ENCODE measurements at places on chromosomes 13 and 19.

GRCh38 chr13:110546926-110547325 is 14.6 kb downstream of the RAB20 start:
- DNase-seq, result no peak

GRCh38 chr13:49315756-49316482 is 68.2 kb downstream of the CDADC1 start:
- no peak for DNase-seq

DNA sequence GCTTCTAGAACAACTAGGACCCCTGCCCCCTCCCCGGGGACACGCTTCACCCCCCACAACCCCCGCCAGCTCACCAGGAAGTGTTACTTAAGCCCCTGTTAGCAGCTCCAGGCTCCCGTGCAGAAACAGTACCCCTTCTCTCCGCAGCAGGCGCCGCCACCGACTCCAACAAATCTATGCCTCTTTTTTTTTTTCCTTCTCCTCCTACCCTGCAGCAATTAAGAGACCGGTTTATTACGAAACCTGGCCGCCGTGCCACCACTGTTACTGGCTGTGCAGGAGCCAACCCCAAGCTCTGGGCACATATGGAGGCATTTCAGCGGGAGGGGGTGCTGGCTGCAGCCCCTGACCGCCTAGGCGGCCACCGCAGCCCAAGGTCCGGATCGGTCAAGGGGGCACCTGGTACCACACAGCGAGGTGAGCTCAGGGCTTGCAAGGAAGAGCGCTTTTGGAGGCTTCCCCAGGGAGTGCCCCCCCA is 2.4 kb downstream of the GADD45B start:
- DNase-seq, result peak; percentile 69

DNA sequence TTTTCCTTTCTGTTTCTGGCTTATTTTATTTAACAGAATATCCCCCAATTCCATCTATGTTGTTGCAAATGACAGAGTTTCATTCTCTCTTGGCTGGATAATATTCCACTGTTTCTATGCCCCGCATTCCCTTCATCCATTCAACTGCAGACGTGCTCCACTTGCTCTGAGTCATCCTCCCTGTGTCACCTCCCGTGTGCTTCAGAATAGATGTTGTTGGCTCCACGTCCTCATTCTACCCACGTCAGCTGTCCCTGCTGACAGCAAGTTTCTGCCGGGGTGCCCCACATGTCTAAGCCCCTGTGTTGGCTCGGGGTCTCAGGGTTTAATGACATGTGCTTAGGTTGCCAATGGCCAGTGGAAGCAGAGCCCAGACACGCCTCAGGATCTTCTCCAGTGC is 1041.0 kb downstream of the UQCRFS1 start:
- DNase-seq, result no peak

DNA sequence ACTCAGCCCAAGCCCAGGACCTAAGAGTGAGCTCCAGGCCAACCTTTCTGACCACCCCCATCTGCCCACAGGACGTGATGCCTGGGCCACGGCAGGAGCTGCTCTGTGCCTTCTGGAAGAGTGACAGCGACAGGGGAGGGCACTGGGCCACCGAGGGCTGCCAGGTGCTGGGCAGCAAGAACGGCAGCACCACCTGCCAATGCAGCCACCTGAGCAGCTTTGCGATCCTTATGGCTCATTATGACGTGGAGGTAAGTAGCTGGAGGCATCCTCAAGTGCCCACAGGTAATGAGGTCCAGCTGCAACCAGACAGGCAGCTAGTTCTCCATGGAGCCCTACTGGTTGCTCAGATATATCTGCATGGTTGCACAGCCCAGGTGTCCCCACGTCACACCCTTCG is 14.8 kb downstream of the DDX39A start:
- DNase-seq, result no peak

DNA sequence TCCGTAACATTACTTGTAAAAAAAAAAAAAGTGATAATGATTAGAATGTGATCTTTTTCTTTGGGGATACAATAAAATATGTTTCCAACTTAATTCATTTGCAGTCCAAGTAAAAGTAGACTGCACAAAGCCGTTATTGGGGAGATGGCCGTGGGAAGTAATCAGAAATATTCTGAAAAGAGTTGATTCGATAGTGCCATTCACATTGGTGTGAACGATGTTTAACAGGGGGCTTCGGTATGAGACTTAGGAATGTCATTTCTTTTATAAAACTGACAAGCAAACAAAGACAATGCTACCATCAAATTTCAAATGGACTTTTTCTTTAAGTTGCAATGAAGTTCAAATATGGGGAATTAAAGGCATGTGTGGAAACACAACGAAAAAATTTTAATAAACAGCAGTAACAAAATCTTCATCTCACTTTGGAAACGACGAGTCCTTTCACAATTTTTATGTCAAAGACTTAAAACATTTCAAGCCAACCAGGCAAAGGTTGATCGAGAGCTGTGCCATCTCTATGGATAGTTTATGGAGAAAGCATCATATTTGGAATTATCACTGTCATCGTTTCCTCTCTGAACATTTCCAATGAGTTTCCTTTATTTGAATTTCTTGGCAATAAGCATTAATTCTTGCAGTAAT is 1.7 kb upstream of the ZIC5 start:
- DNase-seq, result no peak

- DNase-seq, result no peak
These were observed 45.9 kb downstream of the MBD3L1 start for GRCh38 chr19:8877854-8878705.

DNA sequence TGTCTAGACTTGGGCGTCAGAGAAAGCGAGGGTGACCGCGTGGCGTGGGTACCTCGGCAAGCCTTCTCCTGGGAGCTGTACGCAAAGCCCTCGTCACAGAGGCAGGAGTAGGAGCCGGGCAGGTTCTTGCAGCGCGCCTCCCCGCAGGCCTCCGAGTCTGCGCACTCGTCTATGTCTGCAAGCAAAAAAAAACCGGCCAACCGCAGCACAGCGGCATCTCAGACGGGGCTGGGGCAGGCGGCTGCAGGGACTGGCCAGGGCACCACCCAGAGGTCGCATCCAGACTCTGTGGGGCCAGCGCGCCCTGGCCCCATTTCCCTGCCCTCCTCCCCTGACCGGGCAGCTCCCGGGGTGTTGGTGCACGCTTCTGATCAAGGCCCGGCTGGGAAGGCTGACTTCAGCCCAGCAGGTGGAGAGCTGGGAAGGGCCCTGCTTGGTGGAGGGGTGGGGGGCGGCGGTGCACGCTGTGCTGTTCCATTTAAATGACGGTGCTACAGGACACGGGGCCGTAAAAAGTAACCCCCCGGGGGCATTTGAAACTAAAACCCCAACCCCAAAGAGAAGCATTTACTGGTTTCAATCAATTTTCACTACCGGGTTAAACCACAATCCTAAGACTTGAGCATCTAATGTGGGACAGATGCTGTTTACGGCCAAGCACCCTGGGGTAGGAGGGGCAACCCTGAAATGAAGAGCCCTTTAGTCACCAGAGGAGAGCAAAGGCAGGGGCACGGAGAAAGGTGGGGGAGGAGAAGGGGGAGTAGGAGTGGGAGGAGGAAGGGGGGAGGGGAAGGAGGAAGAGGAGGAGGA is 28.2 kb downstream of the GAS6 start:
- DNase-seq, result no peak

- no peak for DNase-seq
These were observed 5.8 kb downstream of the SIGLEC6 start for GRCh38 chr19:51525651-51526050.

DNA sequence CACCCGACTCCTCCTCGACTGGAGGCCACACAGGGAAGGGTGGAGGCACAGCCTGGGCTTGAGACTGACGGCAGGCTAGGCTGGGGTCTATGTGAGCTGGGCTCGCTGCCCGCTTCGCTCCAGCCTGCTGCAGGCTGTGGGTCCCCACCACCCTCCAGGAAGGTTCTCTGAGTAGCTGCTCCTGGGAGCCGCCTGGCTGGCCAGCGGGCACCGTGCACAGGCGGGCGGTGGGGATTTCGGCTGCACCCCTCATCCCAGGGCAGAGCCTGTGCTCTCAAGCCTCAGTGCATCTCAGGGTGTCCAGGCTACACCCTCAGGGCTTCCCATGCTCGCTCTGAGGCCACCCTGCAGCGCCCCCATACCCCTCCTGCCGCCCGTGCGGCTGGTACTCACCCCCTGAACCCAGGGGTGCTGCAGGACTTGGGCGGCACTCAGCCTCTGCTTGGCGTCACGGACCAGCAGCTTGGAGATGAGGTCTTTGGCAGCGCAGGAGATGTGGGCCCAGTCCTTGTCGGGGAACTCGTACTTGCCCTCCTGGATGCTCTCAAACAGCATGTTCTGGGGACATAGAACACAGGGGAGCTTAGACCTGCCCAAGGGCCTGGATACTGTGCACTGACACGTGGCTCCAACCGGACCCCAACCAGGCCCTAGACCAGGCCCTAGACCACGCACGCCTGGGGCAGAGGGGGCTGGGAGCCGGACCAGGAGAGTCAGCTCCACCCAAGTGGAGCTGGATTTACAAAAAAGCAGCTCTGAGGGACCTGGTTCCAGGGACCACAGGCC is 10.2 kb downstream of the MKNK2 start:
- DNase-seq, result no peak

GRCh38 chr19:30848636-30849425 is 476.6 kb downstream of the ZNF536 start:
- no peak for DNase-seq

GRCh38 chr19:32346901-32347300 is 1.5 kb downstream of the ZNF507 start:
- DNase-seq, result no peak

- DNase-seq, result no peak
These were observed 17.9 kb downstream of the BTBD2 start for GRCh38 chr19:1997353-1998233.
